ENCODE measurements at places on chromosomes 1 and 21.

GRCh38 chr1:177794376-177794991 lies 175.4 kb downstream of the SEC16B start:
- DNase-seq = no peak

DNA sequence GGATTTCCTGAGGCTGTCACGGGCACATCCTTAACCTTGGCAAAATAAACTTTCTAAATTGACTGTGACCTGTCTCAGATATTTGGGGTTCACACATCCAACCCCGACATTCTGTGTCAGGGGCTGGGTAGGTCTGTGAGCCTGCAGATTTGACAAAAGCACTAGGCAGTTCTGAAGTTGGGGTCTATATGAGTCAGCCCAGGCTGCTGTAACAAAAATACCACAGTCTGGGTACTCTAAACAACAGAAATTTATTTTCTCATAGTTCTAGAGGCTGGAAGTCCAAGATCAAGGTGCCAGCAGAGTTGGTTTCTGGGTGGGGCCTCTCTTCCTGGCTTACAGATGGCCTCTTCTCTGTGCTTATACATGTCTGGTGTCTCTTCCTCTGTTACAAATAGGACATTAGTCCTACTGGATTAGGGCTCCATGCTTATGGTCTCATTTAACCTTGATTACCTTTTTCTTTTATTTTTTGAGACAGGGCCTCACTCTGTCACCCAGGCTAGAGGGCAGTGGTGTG lies 3.0 kb upstream of the CPLANE2 start:
- no peak for DNase-seq

DNA sequence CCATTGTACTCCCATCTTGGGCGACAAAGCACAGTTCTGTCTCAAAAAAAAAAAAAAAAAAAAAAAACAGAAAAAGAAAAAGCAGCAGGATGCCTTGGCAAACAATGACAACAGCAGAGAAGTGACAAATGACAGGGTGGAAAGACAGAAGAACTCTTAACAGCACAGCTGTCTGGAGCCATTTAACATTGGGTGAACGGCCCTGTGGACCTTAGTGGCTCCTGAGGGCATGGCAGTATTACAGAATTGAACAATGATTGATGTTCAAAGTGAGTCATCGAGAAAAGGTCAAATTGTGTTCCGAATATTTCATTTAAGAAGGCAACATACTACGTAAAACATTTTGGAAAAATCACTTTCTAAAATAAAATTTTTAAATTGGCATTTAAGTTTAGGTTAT lies 30.0 kb downstream of the DNASE2B start:
- no peak for DNase-seq

- DNase-seq = peak; percentile 31
Measured at GRCh38 chr1:234214129-234214910, 158.9 kb upstream of the COA6 start.
